Activated T-helper 1 cell treated with anti-CD3 and anti-CD28 coated beads, Interleukin-2, amount 50 U/mL, for 16 hours (primary cell): ENCODE measurements at places on chromosomes 1 and 21.
A peak's percentile ranks its signal among the peaks of the same experiment; 100 is the strongest.

GRCh38 chr1:222880587-222880986 lies 65.7 kb downstream of the DISP1 start:
- no peak for DNase-seq

DNA sequence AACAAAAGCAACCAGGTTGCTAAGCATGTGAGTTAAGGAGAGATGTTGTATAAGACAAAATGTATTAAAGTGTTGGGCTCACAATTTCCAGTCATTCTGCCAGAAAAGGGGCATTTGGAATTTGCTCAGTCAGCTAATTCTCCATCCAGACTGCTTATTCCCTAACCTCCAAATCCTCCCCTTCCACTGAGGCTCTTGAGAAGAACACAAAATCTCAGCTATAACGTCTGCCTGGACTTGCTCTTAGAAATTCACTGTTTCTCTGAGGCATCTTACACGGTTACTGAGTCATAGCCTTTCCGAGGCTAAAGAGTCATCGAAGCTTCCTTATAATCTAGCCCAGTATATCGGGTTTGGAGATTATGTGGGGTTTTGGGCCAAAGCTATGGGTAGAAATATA lies 548.2 kb upstream of the ADGRL4 start:
- DNase-seq: no peak

DNA sequence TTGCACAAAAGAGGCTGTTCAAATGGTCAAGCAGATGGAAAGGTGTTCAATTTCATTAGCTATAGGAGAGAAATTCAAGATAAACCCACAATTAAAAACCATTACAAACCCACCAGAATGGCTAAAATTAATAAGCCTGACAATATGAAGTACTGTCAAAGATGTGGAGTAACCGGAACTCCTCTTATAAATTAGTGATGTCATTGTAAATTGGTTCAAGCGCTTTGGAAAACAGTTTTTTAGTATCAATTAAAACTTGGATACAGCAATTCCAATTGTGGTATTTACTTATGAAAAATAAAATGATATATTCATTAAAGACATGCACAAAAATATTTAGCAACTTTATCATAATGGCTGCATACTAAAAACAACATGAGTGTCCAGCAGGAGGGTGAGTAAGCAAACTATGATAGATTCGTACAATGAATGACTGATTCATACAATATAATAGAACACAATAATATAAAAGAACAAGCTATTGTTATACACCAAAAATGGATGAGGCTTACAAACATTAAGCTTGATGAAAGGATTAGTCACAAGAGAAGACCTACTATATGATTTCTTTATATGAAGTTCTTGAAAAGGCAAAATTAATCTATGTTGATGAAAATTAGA lies 38.4 kb upstream of the FGGY start:
- DNase-seq: no peak

- DNase-seq: no peak
Measured at GRCh38 chr1:116847688-116848531, 61.8 kb upstream of the PTGFRN start.

GRCh38 chr1:61290525-61290924 lies 208.2 kb downstream of the NFIA start:
- no peak for DNase-seq

GRCh38 chr1:12179111-12179519 lies 12.3 kb downstream of the TNFRSF1B start:
- peak; percentile 62 for DNase-seq

DNA sequence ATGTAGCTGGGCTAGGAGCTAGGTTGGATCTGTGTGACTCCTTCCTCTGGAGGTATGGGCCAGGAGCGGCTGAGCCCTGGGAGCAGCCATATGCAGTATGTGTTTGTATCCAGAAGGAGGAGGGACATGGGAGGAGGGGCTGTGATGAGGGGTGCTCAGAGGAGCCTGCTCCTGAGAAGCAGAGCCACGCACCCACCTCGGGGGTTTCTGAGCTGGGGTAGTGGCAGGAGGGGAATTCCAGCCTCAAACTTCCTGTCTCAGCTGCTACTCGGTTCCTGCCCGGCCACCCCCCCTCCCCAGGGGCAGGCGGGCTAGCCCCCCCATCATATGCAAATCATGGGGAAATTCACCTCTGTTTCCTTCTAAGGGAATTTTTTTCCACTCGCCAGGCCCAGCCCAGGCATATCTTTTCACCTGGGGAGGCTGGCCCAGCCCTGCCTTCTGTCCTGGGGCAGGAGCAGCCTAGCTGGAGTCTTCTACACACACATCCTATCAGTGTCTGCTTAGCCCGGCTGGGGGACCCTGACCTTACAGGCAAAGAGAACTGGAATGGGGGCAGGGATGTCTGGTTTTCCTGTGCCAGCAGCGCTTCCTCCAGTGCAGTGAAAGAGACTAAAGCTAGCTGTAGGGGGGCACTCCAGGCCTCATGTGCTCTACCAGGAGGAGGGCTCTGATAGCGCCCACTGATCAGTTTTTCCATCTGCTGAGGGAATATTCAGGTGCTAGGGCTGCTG lies 3.0 kb downstream of the ZC3H12A start:
- peak; percentile 54 for DNase-seq

DNA sequence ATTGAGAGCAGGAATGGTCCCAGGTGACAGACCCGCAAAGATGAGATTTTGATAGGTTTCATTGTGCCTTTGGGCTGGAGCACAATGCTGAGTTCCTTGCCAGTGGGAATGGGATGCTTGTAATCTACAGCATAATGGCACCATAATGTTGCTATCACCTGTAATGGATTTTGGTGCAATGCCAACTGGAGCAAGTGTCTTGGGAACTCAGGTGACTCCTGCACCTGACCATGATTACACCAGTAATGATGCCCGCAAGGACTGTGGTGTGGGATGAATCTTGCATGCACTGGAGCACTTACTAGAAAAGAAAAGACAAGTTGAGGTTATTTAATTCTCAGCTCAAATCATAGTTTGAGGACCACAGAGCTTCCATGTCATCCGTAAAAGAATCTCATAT lies 96.7 kb downstream of the PTPRU start:
- no peak for DNase-seq

DNA sequence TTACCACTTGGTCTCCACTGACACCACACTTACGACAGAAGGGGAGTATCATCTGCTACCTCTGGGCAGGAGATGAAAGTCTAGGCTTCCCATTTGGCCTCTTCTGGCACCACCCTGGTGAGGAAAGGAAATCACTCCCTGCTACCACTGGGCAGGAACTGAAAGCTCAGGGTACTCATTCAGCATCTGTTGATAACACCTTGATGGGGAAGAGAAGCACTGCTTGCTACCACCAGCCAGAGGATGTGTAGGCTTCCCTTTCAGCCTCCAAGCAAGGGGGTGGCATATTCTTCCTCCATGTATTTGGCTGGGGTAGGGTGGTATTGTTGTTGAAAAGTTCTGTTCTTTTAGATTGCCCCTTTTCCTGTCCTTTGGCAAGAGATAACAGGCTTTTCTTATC lies 115.0 kb downstream of the ACBD6 start:
- no peak for DNase-seq

DNA sequence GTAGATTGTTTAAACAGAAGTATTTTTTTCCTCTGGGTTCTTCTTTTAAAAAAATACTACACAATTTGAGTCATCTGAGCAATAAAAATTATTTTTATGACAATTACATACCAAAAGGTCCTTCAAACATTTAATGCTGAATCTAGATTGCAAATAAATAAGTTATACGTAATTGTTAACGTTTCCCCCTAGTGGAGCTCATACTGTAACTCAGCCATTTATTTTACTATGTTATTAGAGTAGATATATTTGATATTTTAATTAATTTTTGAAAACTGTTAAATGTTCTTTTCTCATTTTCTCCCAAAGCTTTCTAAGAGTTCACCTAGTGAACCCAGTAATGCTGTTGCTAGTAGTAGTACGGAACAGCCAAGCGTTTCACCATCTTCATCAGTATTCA lies 33.5 kb downstream of the ZMYM1 start:
- DNase-seq: no peak

GRCh38 chr1:235940285-235940684 lies 73.6 kb upstream of the LYST start:
- no peak for DNase-seq

DNA sequence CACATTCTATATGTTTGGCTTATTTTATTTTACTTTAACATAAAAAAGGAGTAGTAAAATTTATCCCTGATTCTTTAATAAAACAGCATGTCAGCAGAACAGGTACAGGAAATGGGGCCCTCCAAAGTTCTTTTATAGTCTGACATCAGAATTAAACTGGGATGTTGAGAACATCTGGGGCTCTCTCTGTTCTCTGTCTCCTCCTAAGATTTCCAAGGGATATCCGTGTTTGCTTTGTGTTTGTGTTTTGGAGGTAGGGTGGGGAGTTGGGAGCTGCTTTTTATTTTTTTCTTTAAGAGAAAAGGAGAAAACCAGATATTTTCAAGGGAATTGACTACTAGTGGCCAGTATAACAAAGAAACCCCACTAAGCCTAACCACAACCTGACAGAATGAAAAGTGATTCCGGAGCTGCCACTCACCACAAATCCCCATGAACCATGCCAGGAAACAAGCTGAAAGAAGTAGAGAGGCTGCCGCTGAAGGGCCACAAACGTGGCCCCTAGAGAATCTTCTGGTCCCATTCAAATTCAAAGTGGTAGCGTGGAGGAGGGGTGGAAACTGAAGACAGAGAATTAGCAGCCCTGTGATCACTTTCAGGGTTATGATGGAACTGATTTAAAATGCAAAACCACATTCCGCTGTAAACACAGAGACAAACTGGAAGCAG lies 369.6 kb upstream of the ADGRL2 start:
- no peak for DNase-seq

DNA sequence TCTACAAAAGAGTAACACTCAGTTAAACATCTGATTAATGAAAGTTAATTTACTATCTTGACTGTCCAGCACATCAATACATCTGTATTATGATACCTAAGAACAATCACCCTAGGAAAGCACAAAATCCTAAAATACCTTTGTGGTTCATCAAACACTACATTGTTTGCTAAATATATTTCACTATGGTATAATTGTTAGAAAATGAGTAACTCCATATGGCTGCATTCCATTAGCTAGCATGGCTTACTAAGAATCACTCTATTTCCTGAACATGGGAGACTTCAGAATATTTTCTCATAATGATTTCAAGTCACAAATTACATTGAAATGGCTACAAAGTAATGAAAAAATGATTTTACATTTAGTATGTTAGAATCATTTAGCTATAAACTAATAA lies 12.5 kb downstream of the TRMT1L start:
- DNase-seq: no peak

GRCh38 chr1:231903586-231904081 lies 277.0 kb downstream of the DISC1 start:
- no peak for DNase-seq

DNA sequence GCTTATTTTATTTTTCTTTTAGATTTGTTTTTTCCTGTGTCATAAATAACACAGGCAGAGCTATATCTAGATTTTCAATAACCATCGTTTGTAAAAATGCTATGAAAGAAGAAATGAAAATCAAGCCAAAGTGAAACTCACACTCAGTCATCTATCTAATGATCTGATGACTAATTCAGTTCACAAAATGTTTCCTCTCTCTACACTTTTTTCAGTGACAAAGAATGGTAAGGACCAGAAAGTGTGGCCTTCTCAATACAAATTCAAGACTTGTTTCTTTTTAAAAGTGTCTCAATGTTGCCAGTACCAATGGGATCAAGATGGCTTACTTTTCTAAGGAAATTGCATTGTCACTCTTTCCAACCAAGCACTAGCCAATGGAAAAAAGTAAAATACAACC lies 282.8 kb upstream of the PKN2 start:
- DNase-seq: no peak

DNA sequence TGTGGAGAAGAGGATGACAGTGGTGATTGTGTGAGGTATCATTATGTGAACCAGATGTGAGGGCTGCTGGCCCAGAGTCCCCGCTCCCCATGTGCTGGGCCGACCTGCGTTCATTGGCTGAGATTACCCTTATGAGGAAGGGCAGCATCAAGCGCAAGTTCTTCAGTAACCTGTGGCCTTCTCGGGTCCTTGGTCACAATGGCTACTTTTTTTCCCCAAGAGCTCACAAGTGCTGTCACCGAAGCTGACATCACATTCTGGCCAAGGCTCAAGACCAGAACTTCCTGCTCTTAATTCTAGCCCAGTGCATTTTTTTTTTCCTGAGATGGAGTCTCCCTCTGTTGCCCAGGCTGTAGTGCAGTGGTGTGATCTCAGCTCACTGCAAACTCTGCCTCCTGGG lies 262.9 kb downstream of the RHOU start:
- no peak for DNase-seq

- DNase-seq: no peak
Measured at GRCh38 chr1:87236585-87236984, 92.1 kb upstream of the LMO4 start.

DNA sequence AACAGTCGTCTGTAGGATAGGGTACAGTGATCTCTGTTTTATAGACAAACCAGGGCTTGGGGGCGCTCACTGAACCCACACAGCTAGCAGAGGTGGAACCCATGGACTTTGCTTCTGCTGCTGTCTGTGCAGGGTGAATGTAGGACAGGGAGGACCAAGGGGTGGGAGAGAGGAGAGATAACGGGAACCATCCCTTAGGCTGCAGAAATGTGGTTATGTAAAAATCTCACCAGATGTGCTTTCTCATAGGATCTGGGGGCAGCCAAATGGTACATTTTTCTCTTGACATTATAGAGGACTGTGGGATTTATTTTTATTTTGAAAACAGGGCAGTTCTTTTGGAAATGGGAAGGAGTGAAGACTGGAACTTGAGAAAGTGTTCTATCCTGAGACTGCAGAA lies 8.7 kb downstream of the NFASC start:
- DNase-seq: no peak

GRCh38 chr1:221963742-221964141 lies 221.9 kb upstream of the DUSP10 start:
- no peak for DNase-seq

GRCh38 chr1:53049574-53049967 lies 12.4 kb upstream of the PODN start:
- DNase-seq: no peak

GRCh38 chr1:84722794-84723193 lies 32.5 kb upstream of the SSX2IP start:
- DNase-seq: no peak

GRCh38 chr1:203182387-203182953 lies 4.0 kb downstream of the CHI3L1 start:
- DNase-seq: no peak

DNA sequence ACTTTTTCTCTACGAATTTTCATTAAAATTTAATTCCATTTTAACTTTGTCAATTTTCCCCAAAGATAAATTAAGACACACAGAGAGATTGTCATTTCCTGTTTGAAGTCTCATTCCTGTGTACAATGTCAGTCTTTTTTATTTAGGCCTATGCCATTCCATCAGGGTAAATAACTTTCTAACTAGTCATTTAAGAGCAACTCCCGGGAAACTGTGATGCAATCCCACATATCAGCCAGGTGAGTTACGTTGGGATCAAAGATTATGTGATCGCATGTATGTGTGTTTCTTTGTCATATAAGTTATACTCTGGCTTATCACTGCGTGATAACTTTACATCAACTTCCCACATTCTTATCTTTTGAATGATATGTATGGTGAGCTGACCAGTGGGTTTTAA lies 86.1 kb upstream of the S1PR1 start:
- no peak for DNase-seq
